K562 (cell line): ENCODE measurements at places on chromosomes 7 and 10.

DNA sequence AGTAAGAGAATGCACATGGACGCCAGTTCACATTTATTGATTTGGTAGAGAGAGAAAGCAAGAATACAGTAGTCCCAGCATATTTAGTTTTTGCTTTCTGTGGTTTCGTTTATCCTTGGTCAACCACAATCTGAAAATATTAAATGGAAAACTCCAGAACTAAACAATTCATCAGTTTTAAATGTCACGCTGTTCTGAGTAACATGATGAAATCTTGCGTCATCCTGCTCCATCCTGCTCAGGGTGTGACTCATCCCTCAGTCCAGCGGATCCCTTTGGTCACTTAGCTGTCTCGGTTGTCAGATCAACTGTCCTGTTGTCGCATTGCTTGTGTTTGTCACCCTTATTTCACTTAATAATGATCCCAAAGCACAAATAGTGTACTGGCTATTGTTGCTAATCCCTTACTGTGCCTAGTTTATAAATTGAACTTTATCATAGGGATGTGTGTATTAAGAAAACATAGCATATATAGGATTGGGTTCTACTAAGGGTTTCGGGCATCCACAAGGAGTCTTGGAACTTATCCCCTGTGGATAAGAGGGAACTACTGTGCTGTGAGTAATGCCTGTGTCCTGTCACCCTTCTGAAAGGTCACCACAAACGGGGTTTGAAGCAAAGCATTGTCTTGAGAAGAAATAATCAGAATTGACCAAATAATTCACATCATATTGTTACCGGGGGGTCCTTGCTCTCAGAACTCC is 73.6 kb downstream of the OTUD1 start:
- H3K4me3 ChIP-seq: no peak overlapping the region
- no peaks in the 10 kb centered on the region for H3K36me3 ChIP-seq
- peak overlapping the region; percentile 45; the same call in 1 of the 3 replicates for H3K27ac ChIP-seq

GRCh38 chr10:102919992-102920739 is 2.1 kb downstream of the CNNM2 start:
- H3K4me1 ChIP-seq: peaks cover 26% of the 10 kb centered on the region
- peak; percentile 17 for DNase-seq
- H3K27me3 ChIP-seq: no peaks in the 10 kb centered on the region
- peak overlapping the region; percentile 87 for H3K4me3 ChIP-seq

DNA sequence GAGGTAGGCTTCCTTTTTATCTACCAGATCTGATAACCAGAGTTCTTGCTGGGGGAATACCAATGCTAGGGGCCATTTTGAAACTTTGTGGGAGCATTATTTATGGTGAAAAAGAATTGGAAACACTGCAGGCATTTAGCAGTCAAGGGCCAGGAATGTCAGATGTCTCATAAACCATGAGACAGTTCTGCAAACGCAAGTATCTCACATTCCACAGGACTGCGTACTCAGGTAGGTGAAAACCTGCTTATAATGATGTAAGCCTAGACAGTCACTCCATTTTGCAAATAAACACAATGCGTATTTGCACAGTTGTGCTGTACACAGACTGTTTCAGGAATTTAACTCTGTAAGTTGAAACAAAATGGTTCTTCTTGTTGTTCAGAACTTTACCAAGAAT is 33.9 kb downstream of the ECHDC3 start:
- no peak for DNase-seq
- H3K27me3 ChIP-seq: peaks cover 28% of the 10 kb centered on the region
- H3K4me1 ChIP-seq: no peaks in the 10 kb centered on the region; the same call in 2 of the 3 replicates
- H3K36me3 ChIP-seq: no peaks in the 10 kb centered on the region

DNA sequence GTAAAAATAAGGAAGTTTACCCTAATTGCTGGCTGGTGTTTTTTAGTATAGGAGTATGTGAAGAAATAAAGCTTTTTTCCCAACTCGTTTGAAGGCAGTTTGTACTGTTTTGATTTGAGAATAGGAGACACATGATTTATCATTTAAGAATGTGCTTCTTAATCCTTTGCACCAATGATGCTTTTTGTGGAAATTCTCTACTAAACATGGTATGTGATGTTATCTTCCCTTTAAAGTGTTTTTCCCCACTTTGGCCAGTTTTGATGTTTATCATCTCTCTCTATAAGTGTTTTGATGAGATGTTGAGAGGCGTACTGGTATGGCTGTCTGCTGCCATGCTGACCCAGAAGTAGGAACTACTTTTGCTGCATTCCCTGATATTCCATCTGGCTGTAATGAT is 85.1 kb downstream of the SUGCT start:
- H3K36me3 ChIP-seq: no peaks in the 10 kb centered on the region
- no peaks in the 10 kb centered on the region for H3K27me3 ChIP-seq
- no peak overlapping the region for H3K4me3 ChIP-seq

DNA sequence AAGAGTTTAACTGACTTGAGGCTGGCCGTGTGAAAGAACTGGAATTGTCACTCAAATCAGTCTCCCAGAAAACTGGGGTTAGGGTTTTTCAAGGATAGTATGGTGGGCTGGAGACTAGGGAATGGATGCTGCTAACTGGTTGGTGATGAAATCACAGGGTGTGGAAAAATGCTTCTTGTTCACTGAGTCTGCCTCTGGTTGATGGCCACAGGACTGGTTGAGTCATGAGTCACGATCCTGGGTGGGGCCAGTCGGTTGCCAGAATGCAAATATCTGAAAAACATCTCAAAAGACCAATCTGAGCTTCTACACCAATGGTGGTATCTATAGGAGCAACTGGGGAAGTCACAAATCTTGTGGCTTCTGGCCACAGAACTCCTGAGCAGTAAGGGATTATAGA is 16.3 kb upstream of the BAMBI start:
- peak; percentile 26 for DNase-seq
- H3K36me3 ChIP-seq: no peaks in the 10 kb centered on the region

GRCh38 chr10:5978230-5978489 is 817 bp upstream of the IL15RA start:
- H3K27ac ChIP-seq: no peak overlapping the region
- no peak for DNase-seq
- peaks cover 32% of the 10 kb centered on the region for H3K4me1 ChIP-seq
- no peaks in the 10 kb centered on the region for H3K36me3 ChIP-seq
- peak overlapping the region; percentile 82 for H3K4me3 ChIP-seq
- no peaks in the 10 kb centered on the region for H3K27me3 ChIP-seq

- H3K4me1 ChIP-seq: peaks cover 9% of the 10 kb centered on the region; the same call in 2 of the 3 replicates
- H3K4me3 ChIP-seq: no peak overlapping the region
- no peak for DNase-seq
- H3K36me3 ChIP-seq: no peaks in the 10 kb centered on the region
Measured at GRCh38 chr7:37918526-37918925, 1.9 kb upstream of the SFRP4 start.

DNA sequence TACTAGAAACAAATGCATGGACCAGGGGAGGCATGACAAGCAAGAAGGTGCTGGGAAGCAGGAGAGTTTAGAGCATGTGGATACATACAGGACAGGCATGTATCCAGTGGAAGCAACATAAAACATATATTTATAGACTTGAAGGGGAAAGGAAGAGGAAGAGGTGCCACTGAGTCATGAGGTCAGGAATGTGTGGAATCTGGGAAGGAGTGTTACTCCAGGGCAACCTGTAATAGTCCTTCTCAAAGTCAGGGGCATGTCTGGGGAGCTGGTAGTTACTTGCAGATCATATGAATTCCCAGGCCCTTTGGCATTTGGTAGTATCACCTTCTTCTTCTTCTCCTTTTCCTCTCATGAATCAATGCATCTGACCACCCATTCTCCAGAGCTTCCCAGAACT is 246.6 kb downstream of the XPNPEP1 start:
- H3K36me3 ChIP-seq: no peaks in the 10 kb centered on the region
- no peaks in the 10 kb centered on the region for H3K4me1 ChIP-seq
- no peak overlapping the region for H3K4me3 ChIP-seq

GRCh38 chr7:2074691-2075090 is 158.1 kb downstream of the MAD1L1 start:
- no peaks in the 10 kb centered on the region for H3K27me3 ChIP-seq
- no peaks in the 10 kb centered on the region; the same call in 1 of the 3 replicates for H3K36me3 ChIP-seq
- no peak for DNase-seq
- no peak overlapping the region for H3K27ac ChIP-seq

DNA sequence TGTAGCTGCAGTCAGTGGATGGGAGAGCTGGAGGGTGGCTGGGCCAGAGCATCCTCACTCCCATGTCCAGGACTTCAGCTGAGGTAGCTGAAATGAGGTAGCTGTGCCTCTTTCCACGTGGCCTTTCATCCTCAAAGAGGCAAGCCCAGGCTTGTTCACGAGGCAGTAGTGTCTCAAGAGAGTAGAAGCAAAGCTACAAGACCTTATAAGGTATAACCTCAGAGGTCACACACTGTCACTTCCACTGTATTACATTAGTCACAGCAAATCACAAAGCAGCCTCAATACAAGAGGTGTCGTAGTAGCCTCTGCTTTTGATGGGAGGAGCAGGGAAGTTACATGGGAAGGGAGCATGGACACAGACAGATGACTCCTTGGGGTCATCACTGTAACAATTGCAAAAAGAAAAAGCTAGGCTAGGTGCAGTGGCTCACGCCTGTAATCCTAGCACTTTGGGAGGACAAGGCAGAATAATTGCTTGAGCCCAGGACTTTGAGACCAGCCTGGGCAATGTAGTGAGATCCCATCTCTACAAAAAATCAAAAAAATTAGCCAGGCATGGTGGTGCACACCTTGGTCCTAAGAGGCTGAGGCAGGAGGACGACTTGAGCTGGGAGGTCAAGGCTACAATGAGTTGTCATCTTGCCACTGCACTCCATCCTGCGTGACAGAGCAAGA is 97.5 kb downstream of the SKIDA1 start:
- no peak overlapping the region for H3K27ac ChIP-seq
- no peak overlapping the region for H3K4me3 ChIP-seq
- 0 out of 2 replicates have a peak, but pooled peaks cover 2% of the 10 kb centered on the region for H3K4me1 ChIP-seq

- no peak for DNase-seq
- H3K27ac ChIP-seq: no peak overlapping the region
- H3K4me3 ChIP-seq: no peak overlapping the region
- H3K4me1 ChIP-seq: peaks cover 17% of the 10 kb centered on the region; the same call in 2 of the 3 replicates
- H3K27me3 ChIP-seq: no peaks in the 10 kb centered on the region
Measured at GRCh38 chr7:92997152-92997551, 120.6 kb downstream of the SAMD9 start.

DNA sequence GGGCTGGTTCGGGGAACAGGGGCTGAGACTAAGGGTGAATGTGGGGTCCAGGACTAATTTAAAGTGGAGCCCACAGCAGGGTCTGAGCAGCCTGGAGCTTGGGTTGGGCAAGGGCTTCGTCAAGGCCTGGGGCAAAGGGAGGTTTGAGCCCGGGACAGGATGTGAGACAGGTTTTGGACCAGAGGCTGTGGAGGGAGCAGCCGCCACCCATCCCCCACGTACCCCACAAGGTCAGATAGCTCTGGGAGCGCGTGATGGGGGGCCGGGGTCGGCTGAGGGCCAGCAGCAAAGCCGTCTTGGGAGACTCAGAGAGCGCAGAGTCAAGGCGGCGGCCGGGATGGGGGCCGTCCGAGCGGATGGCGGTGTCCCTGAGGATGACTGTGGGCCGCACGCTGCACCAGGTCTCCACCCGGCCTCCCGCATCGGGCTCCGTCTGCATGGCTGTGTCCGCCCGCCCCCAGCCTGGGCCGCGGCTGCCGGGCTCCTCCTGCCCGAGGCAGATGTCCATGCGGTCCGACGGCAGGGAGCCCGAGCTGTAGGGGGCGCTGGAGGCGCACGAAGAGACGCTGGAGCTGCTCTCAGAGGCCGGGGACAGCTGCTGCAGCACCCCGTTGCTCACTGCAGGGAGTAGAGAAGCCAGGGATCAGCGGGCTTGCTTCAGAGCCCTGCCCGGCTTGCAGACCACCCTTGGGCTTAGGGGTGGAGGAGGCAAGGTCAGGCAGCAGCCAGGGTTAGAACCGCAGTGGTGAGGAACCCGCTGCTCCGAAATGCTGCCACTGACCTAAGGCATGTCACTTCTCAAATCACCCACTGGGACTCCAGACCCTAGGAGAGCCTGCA is 12.1 kb downstream of the PDZD7 start:
- peak; percentile 86 for DNase-seq
- H3K4me3 ChIP-seq: no peak overlapping the region
- no peaks in the 10 kb centered on the region for H3K27me3 ChIP-seq

DNA sequence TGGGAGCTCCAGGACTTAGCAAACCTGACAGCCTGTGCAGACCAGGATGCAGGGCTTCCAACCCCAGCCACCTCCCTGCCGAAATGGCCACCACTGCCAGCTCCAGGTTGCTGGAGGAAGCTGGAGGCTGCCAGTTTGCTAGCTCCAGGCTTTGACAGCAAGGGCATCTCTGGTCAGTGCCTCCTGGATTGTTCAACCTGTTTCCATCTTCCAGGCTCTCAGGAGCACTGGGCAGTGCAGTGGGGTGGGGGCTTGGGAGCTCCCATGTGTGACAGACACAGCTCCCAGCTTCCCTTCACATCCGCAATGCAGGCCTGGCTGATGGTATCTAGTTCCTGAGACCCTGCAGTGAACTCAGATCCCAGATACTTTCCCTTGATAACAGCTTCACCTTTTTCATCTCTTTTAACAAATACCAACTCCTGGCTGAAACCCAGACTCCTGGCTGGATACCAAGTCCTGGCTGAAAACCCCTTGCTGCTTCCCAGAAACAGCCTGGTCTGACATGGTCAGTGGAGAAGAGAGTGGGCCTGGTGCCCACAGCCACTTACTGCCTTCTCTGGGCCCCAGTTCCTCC is 20.8 kb upstream of the RET start:
- H3K27ac ChIP-seq: no peak overlapping the region
- no peak overlapping the region for H3K4me3 ChIP-seq
- H3K27me3 ChIP-seq: peaks cover under 1% of the 10 kb centered on the region; the same call in 1 of the 3 replicates
- no peak for DNase-seq
- no peaks in the 10 kb centered on the region for H3K4me1 ChIP-seq

DNA sequence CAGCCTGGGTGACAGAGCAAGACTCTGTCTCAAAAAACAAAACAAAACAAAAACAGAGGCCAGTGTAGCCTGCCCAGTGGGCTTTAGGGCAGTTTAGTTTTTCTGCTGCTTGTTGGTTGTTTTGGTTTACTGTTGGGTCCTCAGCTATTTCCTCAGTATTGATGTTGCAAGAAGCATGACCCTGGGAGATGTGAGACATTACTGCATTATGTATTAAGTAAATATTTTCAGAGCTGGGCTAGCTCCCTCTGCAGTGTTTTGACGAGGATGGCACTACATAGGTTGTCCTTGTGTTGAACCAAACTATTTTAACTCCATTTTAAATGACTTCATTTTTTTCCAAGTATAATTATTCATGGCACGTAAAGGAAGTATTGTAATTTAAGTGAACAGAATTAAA is 4.8 kb downstream of the AKAP9 start:
- H3K4me3 ChIP-seq: no peak overlapping the region
- no peak overlapping the region for H3K27ac ChIP-seq
- peaks cover 10% of the 10 kb centered on the region; the same call in 2 of the 3 replicates for H3K4me1 ChIP-seq
- peaks cover 7% of the 10 kb centered on the region; the same call in 2 of the 3 replicates for H3K36me3 ChIP-seq

DNA sequence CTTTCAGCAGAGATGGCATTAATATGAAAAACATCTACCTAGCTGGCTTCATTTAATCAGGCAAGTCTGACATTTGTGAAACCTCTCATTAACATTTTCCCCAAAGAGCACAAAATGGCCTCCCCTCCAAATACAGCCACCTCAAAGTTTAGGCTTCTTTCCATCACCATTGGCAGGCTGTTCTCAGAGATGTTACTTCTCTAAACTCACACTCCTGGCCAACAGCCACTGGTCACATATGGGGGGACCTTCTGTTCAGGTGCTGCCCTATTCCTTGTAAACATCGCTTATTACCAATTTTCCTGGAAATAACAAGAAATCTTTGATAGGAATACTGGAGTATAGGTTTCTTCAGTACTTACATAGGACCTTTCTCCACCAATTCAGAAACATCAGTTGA is 69.5 kb downstream of the GBF1 start:
- H3K27me3 ChIP-seq: no peaks in the 10 kb centered on the region
- no peaks in the 10 kb centered on the region; the same call in 1 of the 3 replicates for H3K4me1 ChIP-seq
- no peak overlapping the region for H3K27ac ChIP-seq
- H3K4me3 ChIP-seq: no peak overlapping the region

- H3K4me1 ChIP-seq: no peaks in the 10 kb centered on the region
- no peaks in the 10 kb centered on the region for H3K27me3 ChIP-seq
- peak; percentile 53 for DNase-seq
- no peak overlapping the region for H3K4me3 ChIP-seq
- peak overlapping the region; percentile 76 for H3K27ac ChIP-seq
- no peaks in the 10 kb centered on the region for H3K36me3 ChIP-seq
Measured at GRCh38 chr7:81162234-81162633, 243.4 kb upstream of the SEMA3C start.
